CD4-positive, alpha-beta T cell treated with Interleukin-4 for 4 hours (primary cell): ENCODE measurements at places on chromosomes 2 and 18.

GRCh38 chr2:233076749-233077148, 16.6 kb downstream of the INPP5D start:
- peak; percentile 83 for DNase-seq

- DNase-seq: no peak
These were observed 67.2 kb downstream of the UGGT1 start for GRCh38 chr2:128158176-128158575.

DNA sequence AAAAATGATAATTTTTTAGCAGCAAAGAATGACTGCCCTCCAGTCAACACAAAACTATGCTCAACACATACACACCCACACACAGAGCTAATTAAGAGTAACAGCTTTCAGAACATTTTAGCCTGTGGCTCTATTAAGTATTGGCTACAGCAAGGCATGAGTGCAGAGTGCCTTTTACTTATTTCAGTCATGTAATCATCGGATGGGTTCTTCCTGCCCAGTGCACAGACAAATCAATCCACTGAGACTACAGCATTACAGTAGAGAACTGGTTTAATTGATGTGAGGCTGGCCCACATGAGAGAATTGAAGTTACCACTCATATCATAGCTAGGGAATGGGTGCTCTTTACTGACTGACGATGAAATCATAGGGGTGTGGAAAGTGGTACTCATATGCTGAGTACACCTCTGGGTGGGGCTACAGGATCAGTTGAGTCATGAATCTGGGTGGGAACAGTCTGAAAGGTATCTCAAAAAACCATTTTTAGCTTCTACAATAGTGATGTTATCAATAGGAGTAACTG, 241.0 kb downstream of the FSIP2 start:
- DNase-seq: no peak

DNA sequence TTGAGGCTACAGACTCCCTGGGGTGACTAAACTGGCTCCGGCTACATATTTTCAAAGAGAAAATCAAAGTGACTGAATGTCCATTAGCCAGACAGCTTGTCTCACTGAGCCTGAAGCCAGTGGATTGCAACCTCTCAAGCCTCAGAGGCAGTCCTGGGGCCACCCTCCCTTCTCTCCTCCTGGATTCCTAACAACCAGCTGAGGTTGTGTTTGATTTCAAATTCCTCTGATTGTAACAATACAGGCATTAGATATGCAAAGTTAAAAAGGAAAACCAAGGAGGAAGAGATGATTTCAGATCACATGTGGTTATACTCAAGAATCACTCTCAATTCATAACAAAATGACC, 101.0 kb upstream of the LMAN1 start:
- no peak for DNase-seq
